ENCODE measurements at places on chromosomes 12 and 14.
A peak's percentile ranks its signal among the peaks of the same experiment; 100 is the strongest.

DNA sequence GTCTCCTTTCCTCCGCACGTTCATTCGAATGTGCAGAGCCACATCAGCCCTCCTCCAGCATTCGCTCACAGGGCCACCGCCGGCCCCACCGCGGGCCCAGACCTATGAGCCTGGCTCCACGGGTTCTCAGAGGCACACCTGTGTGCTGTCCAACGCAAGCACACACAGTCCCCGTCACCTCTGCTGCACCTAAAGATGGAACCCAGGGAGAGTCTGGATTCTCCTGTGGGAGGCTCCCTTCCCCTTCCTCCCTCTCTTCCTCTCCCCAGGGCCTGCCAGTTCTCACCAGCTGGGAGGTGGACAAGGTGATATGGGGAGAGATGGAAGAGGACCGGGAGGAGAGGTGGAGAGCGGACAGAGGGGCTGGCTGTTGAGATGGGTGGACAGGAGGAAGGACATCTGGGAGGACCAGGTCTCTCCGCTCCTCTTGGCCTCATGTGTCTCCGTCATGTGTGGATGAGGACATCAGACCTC lies 4.9 kb upstream of the AQP6 start:
- no peak for DNase-seq

- DNase-seq = no peak
Measured at GRCh38 chr14:61559641-61560201, 135.6 kb upstream of the HIF1A start.

DNA sequence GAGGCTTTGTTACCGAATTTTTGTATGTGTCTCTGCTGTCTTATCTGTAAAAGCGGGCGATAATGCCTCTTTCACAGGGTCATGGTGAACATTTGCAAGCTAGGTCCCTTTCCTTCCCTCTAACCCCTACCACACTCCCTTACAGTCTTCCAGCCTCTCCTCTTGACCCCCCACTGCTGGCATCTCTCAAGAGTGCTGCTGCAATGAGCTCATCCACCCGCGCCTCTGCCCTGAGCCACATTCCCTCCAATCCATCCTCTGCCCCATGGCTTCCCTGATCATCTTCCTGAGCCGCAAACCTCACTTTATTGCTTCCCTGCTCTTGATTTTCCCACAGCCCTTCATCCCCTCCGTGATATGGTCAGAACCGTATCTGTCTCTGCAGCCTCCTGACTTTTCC lies 343.6 kb downstream of the BCL11B start:
- DNase-seq = no peak

DNA sequence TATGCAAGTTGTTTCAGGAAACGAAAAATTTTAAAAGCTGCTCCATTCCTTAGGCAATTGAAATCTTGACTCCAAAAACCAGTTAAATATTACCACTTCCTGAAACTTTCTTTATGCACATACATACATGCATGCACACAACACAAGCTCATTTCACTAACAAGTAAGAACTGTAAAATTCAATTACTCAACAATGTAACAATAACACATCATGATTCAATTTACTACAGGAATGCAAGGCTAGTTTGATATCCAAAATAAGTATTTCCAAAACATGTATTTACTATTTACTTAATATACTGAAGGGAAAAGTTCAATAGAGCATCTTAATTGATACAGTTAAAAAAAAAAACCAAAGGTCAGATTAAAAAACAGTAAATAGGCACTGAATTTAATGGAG lies 19.6 kb downstream of the NAP1L1 start:
- no peak for DNase-seq

GRCh38 chr12:12449533-12450025 lies 92.7 kb downstream of the BORCS5 start:
- DNase-seq = no peak

DNA sequence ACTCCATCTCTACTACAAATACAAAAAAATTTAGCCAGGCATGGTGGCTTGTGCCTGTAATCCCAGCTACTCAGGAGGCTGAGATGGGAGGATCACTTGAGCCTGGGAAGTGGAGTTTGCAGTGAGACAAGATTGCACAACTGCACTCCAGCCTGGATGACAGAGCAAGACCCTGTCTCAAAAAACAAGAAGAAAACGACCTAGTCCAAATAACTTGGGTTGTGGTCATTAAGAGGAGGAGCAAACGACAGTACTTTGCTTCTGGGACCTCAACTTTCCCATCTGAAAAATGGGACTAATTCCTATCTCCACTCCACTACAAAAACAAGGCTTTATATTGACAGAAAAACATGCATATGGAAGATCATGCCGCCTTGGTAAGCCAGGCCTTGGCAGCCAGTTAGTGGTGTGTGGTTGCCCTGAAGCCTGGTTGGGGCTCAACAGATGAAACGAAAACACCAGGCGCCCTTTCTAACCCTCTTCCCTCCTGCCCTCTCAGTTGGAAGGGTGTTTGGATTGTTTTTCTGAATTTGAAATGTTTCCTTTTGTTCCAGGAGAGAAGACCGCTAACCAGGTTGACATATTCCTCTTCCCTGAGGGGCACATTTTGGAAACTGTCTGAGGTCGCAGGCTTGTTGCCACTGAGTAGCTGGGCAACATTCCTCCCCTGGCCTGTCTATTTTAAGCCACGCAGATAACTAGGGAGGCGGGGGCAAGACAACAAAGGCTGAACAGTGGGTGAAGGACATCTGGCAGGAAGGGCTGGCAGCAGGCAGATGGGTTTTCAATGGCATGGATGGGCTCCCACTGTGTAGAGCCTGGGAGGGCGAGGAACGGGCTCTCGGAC lies 13.7 kb upstream of the VPS37B start:
- DNase-seq = no peak

DNA sequence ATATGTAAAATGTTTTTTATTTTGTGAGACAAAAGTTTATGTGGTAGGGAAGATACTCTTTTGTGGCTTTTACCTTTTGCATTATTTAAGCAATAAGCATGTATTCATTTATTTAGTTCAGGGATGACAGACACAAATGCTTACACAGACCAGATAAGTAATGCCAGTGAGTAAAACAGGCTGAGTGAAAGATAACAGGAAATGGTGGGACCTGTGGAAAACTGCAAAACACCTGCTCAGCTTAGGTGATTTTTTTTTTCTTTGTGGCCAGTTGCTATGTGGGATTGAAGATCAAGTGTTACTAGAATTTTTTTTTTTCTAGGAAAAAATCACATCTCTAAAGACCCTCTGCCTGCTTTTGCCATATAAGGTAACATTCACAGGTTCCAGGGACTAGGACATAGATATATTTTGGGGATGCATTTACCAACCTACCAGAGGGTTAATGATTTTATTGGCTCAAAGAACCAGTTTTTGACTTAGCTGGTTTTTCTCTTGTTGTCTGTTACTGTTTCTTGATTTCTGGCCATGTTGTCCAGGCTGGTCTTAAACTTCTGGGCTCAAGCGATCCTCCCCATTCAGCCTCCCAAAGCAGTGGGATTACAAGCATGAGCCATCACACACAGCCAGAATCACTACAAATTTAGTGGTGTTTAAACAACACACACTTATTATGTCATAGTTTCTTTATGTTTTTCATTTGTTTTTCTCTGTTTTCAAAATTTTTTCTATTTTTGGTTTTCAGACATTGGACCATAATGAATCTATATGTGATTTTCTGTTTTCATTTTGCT lies 9.8 kb downstream of the PSMA6 start:
- no peak for DNase-seq

DNA sequence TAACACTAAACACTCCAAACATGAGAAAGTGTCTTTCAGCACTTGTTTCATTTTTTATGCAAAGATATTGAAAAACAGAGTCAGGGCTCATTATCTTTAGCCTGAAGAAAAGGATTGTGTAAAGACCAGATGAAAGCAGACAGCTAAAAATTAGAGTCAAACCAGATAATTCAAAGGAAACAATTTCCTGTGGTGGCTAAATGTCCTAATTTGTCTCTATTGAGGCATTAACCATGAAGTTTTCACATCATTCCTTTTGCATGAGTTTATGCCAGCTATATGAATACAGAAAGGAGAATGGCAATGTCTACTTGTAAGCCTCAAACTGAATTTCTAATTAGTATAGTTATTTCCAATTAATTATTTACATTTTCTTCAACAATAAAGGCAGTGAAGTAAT lies 338.5 kb downstream of the FSCB start:
- no peak for DNase-seq

DNA sequence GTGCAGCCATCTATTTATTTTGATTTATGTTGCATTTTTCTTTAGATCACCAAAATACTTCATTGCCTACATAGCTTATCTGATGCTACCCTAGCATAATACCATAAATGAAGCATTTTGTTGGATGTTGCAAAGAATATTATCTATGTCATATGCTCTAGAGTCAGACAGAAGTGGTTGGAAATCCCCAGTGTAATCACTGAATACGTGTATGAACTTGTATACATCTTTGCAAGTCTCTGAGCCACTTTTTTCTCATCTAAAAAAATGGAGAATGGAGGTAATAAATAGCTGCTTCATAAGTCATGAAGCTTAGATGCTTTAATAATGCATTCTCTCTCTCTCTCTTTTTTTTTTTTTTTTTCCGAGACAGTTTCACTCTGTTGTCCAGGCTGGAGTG lies 18.5 kb downstream of the EVL start:
- no peak for DNase-seq

DNA sequence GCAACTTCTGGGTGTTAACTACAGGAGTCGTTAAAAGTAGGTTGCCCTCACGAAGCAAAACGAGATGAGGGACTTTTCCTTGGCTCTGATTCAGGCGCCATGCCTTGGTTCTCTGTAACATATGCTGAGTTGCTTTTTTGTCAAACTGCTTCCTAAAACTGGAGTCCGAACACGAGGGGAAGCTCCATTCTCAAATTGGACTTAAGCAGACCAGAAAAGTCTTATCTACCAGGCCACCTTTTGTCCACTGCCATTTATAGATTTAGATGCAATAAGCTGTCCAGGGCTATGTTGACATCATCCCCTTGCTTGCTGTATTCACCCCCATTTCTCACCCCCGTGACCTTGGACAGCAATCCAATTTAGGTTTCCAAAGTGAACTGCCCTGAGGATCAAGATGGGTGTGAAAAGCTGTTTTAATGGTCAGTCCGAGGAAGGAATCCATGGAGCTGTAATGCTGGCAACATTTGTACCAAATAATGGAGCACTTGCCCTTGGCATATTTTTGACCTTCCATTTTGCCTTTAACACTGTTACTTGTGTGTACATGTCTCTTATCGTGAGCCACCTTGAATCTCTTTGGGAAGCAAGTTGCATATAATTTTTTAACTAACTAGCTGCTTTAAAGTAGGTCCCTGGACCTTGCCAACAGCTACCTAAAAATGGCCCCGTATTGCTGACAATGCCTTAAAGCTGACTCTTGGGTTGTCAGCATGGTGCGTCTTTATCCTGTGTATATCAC lies 298.1 kb downstream of the EGLN3 start:
- DNase-seq = no peak

- DNase-seq = no peak
Measured at GRCh38 chr12:108634341-108634751, 652 bp upstream of the SELPLG start.

DNA sequence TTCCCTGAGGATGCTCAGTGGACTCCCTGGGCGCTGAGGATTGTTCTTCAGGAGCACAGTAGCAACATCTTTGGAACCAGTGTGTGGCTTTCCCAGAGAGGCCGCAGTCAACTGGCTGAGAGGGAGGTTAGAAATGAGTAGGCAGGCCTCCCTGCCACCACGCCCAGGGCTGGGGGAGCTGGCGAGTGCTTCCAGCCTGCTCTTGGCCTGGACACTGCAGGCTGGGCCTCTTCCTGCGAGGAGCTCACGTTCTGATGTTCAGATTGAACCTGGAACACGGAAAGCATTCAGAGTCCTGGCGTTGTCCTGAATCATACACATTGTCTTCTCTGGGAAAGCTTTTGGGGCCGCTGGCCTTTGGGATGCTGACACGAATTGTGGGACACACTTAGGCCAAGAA lies 15.6 kb downstream of the TSPAN9 start:
- DNase-seq = no peak

GRCh38 chr12:26823390-26823789 lies 9.6 kb downstream of the ITPR2 start:
- DNase-seq = no peak

GRCh38 chr14:61475316-61475715 lies 153.9 kb downstream of the PRKCH start:
- peak; percentile 56 for DNase-seq

DNA sequence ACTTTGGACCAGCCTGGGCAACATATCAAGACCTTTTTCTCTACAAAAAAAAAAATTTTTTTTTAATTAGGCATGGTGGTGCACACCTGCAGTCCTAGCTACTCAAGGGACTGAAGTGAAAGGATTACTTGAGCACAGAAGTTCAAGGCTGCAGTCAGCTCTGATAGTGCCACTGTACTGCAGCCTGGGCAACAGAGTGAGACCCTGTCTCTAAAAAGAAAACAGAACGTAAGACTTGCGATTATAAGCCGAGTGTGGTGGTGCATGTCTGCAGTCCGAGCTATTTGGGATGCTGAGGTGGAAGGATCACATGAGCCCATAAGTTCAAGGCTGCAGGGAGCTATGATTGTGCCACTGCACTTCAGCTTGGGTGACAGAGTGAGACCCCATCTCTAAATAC lies 76.0 kb downstream of the DENND5B start:
- DNase-seq = no peak

GRCh38 chr14:99333841-99334635 lies 62.0 kb upstream of the BCL11B start:
- DNase-seq = no peak

- DNase-seq = no peak
Measured at GRCh38 chr14:34714320-34715126, at the start of gene CFL2. CFL2 (minus strand) TSS chr14:34714593; CDS start chr14:34714540, 53 bp downstream.

- no peak for DNase-seq
Measured at GRCh38 chr12:75227132-75227531, 17.5 kb upstream of the KCNC2 start.

DNA sequence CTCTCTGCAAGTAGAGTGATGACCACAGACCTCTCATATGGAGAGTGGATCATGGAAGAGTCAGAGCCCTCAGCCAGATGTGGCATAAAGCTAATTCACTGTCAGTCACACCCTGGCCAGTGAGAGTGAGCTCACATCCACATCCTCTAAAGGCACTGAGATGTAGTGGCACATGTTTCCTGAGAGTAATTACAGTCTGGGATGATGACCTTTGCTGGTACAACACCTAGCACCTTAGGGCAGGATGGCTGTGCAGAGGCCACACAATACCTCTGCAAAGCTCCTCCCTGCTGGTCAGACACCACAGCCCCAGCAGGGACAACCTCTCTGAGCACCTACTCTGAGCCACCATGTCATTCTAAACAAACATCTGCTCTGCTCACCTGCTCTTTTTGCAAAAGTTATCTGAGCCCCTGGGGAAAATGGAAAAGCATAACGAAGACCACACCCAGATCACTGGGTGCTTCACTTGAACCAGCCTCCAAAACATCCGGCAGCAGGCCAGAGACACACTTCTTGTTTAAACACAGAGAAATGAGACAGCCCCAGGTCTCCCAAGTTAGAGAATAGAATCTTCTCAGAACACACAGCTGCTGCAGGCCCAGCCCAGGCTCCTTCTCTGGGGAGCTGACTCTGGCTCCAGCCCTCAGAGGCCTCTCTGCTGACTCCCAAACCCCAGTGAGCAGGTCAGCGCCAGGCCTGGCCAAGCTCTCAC lies 30.3 kb downstream of the PITPNM2 start:
- DNase-seq = no peak

- DNase-seq = no peak
Measured at GRCh38 chr14:79473651-79474050, 737.7 kb downstream of the DIO2 start.
